ENCODE measurements at places on chromosomes 11 and 22. TPM values are rescaled to one million over a fixed set of nuclear protein-coding genes. Genes with fewer than 3 reads are reported as not detected.

CCDC15 gene
- total RNA-seq, result 2.8 TPM

TPBGL gene
- 0.54 TPM for total RNA-seq

TNNT3 gene
- total RNA-seq, result 0.41 TPM

NFAM1 gene
- 0.41 TPM for total RNA-seq

- no peak for DNase-seq
These were observed 446 bp downstream of the VSTM5 start for GRCh38 chr11:93849751-93850593.

DNA sequence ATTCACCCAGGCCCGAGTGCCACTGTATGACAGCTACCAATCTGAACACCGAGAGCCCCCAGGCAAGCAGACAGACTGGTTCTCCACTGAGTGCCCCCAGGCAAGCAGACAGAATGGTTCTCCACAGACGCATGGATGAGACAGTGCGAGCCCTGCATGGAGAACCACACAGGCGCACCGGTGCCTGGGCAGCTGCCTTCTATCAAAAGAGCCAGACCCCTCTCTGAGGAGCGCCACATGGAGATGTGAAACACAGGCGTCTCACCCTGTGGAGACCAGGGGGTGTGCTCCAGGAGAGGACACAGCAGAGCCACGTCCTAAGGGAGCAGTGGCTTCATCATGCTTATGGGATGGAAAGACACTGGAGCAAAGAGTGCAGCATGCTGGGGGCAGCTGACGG lies 94.5 kb upstream of the BID start:
- DNase-seq, result no peak

GRCh38 chr11:35163702-35164496 lies 24.9 kb downstream of the CD44 start:
- no peak for DNase-seq

- no peak for DNase-seq
These were observed 7.6 kb upstream of the TRMU start for GRCh38 chr22:46327691-46328465.

DNA sequence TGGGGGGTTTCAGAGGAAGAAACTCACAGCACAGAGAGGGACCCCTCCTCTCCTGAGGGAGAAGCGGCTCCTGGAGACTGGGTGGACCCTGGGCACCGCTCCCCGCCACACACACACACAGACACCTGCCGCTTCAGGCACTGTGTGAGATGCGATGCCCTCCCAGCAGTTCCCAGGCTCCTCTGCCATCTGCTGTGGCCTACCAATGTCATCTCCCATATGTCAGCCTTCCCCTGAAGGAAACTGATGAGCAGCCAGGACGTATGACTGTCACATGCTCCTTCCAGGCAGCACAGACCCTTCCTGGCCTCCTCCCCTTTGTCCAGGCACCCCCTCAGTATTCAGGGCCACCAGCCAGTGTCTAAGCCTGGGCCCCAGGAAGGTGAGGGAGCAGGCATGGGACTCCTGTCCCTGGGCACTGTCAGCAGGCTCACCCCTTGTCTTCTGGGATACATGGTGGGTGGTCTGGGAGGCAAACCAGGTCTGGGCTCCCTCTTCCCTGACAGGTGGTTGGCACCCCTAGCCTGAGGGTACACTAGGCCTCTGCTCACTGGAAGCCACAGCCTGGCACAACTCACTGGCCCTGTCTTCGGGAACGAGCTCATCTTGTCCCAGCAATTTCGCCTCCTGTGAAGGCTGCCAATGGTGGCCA lies 11.8 kb upstream of the BCR start:
- no peak for DNase-seq

DNA sequence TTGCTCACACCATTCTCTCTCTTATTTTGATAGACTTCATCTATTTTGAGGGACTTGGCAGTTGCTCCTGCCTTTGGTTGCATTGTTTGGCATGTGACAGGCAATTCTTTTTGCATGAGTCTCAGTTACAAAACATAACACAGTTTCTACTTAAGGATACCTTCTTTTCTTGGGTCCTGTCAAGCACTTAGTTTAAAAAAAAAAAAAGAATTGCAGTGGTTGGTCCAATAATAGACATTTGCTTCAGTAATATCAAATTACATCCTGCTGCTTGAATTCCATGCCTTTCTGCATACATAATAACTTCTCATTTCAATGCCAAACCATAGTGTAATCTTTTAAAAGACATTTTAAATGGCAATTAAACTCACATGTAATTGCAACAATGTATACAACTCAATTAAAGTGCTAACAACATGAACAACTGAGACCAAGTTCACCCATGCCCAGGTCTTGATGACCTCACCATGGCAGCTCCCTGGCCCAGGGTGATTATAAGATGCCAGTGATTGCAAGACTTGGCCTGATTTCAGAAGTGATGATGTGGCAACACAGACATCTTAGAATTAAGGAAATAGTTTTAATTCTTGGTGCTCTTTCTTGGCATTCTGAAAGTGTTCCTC lies 32.2 kb upstream of the PLET1 start:
- DNase-seq, result no peak

DNA sequence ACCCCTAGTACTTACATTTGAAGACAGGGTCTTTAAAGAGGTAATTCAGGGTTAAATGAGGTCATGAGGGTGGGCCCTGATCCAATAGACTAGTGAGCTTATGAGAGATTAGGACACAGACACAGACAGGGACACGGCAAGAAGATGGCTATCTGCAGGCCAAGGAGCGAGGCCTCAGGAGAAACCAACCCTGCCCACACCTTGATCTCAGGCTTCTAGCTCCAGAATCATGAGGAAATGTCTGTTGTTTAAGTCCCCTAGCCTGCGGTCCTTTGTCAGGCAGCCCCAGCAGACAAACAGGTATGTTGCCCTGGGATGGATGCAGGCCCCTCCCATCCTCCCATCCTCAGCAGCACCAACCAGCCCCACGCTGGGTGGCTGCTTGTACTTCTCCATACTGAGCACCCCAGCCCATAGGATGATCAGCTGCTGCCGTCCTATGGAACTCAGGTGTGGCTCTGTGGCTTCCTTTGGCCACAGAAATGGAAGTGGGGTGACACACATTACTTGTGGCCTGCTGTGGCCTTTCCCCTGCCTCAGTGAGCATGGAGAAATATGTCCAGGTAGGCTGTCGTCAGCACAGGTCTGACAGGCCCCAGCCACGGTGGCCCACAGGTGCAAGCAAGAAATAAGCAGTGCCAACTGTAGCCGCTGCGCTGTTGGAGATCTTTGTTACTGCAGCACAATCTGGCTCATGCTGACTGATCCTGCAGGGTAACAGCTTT lies 7.9 kb downstream of the GNB1L start:
- no peak for DNase-seq

DNA sequence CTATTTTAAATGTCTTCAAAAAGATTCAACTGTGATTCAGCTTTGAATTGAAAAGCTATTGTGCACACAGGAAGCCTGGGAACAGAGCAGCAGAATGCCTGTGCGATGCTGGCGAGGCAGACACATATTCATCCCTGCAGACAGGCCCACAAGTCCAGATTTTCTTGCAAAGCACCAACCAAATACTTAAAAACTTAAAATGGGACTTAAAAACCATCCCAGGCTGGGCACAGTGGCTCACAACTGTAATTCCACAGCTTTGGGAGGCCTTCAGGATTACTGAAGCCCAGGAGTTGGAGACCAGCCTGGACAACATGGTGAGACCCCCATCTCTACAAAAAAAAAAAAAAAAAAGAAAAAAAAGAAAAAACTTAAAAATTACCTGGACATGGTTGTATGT lies 122.6 kb upstream of the SERPIND1 start:
- no peak for DNase-seq

DNA sequence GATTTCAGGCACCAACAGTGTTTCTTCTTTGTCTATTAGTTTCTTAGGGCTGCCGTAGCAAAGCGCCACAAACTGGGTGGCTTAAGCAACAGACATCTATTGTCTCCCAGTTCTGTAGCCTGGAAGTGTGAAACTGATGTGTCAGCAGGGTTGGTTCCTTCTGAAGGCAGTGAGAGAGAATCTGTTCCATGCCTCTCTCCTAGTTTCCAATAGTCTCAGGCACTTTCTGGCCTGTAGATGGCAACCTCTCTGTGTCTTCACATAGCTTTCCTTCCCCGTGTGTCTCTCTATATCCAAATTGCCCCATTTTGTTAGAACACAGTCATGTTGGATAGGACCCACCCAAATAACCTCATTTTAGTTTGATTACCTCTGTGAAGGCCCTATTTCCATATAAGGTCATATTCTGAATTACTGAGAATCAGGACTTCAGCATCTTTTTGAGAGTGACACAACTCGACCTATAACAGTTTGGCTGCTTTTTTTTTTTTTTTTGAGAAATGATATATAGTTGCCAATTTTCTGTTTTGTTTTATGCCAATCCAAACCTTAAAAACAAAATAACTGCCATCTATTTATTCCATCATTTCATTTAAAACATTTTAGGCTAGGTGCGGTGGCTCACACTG lies 108.2 kb downstream of the SLC36A4 start:
- peak; percentile 41 for DNase-seq

- no peak for DNase-seq
These were observed 28.3 kb downstream of the MYO18B start for GRCh38 chr22:25770333-25770732.

DNA sequence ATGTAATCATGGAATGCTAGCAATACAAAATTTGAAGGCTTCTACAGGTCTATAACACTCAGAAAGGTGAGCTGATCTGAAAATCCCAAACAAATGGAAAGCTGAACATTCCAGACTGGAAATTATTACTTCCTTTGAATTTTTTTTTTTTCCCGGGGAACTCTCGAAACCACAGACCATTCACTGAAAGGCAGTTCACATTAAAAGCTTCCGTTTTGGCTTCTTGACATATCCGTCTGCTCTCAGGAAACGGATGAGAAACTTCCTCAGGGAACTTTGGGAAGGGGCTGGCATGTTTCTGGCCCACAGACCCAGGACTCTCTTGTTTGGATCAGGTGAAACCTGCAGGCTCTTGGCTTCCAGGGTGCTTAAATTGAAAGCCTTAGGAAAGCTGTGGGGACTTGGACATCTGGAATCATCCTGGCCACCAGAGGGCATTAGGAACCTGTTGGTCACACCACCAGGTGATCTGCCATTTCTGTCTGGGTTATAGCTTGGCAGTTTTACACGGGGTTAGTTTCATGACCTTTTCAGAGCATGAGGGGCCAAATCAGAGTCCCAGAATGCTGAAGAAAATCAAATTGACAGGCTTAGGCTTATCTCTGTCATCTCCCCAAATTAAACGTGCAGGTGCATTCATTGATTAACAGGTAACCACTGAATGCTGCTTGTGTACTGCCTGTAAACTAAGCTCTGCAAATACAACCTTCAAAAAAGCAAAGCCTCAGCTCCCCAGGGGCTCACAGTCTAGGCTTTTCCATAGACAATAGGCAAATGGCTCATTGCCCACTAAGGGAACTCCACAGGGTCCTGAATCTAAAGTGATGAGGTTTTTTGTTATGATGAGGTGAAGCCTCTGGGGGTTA lies 22.7 kb upstream of the GRAMD1B start:
- DNase-seq, result peak; percentile 43

GRCh38 chr11:1228921-1229451 lies 6.1 kb downstream of the MUC5B start:
- no peak for DNase-seq

- no peak for DNase-seq
These were observed 1.1 kb upstream of the PPFIBP2 start for GRCh38 chr11:7512525-7513233.

GRCh38 chr11:126992065-126992803 lies 8.3 kb downstream of the KIRREL3 start:
- DNase-seq, result no peak

- DNase-seq, result no peak
These were observed 39.8 kb downstream of the KCNJ1 start for GRCh38 chr11:128827191-128827893.

- no peak for DNase-seq
These were observed 6.1 kb downstream of the AP5B1 start for GRCh38 chr11:65774525-65775306.

DNA sequence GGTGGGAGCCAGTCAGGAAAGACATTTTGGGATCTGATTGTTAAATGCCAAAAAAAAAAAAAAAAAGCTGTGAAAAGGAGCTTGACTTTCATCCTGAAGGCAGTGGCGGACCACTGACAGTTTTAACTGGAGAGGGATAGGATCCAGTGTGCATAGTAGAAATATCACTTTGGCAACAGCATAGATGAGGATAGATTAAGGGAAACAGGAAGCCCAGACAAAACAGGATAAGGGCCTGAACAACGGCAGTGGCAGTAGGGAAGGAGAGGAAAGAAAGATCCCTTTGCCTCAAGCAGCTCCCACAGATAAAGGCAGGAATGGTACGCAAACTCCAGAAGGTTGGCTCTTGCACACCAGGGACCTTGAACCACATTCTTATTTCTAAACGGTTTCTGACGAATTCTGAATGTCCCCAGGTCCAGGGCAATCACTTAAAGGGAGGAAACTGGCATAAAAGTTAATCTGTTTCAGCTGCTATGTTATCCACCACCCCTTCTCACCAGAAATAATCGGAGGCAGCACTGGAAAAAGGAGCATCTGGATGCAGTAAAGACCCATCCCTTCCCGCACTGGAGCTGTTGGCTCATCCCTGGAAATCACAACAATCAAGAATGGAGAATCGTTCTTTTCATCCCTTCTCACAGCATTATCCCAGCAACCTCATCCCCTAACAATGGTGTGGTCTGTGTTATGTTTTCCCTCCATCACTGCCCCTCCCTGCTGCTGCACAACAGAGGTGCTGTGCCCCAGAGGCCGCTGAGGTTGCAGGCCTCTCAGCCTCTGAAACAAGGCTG lies 99.1 kb downstream of the GAB2 start:
- no peak for DNase-seq
